ENCODE measurements at places on chromosomes 12 and 14.

DNA sequence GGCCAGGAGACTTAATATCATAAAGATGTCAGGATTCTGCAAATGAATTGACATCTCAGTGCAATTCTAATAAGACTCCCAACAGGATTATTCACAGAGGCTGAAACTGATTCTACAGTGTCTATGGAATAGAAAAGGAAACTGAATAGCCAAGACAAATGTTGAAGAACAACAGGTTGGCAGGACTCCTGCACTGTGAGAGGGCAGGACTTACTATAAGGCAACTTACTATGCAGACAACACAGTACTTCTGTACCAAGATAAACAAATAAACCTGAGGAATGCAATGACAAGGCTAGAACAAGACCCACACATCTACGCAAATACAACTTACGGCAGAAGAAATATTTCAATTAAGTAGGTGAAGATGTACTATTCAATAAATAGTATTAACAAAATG lies 132.2 kb upstream of the FKBP4 start:
- no peak for DNase-seq

DNA sequence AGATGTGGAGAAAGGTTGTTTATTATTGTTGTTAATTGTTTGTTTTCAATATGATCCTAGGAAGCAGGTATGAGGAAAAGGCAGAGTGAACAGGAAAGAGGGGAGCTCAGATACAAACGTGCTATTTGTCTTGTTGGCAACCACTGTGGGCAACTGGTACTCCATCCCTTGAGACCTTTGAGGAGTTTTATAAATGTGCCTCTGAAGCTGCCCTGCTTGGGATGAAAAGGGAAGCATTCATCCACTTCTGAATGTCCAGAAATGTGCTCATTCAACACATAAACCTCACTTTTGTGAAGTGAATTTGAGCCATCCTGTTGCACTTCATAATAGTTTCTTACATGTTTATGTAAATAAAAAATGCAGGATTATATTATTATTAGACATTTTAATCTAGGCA lies 164.3 kb upstream of the PDZRN4 start:
- DNase-seq: no peak

GRCh38 chr14:25501749-25502148 lies 451.8 kb upstream of the STXBP6 start:
- no peak for DNase-seq

DNA sequence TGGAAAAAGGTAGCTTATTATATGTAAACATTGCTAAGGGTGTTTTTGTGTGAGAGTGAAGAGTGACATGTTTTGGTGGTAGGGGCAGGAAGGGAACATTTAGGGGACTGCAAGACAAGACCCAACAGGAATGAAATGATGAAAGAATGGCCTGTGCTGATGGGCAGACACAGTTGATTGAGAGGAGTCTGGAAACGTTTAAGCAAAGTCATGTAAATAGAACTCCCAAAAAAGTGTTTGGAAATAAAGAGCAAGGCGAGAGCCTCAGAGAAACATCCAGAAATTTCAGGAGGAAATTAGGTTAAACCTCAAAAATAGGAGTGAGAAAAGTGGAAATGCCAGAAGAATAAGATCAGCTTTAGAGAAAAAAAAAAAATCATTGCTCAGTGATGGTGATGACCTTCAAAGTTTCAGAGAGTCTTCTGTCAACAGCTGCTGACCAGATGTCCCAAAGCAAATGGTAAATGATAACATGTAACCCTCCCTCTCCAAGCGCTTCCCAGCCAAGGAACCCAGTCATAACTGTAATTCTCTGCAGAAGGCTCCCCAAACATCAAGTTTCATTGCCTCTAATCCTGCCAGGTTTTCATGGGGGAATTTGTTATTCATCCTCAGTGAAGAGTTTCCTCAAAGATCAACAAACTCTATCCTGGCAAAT lies 223.2 kb upstream of the FAR2 start:
- no peak for DNase-seq

- DNase-seq: no peak
Measured at GRCh38 chr14:64681796-64682710, 22.2 kb upstream of the PLEKHG3 start.

DNA sequence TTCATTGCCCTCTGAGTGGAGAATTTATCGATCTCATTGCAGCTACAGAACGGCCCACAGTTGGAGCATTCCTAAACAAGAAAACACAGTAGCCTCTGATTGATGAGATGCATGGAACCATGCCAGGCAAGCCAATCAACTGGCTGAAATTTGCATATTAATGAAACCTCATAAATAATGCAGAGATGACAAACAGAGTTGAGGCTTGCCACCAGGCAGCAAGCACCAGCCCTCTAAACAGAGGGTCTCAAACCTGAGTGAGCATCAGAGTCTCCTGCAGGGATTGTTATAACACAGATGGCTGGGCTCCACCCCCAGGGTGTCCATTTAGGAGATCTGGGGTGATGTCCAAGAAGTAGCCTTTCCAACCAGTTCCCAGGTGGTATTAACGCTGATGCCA lies 60.9 kb upstream of the CMKLR1 start:
- no peak for DNase-seq

All from GM12865 (cell line).